Myocyte (in vitro differentiated cells): ENCODE measurements at places on chromosomes 1 and 21.

DNA sequence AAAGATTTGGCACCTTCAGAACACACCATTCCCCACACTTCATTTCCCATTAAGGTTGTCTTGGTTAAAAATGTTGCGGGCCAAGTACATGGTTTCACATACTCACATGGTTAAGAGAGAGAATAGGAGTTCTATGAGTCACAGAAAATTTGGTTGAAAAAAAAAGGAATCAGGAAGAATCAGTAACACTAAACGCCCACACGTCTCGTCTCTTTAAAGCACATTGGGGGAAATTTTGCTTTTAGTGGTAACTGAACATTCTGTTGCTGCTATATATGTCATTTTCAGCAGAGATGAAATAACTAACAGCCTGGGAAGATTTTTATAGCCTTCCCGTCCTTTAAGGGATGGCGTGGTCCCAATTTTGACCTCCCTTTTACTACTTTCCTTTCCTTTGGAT lies 132.9 kb upstream of the ERG start:
- no peak for DNase-seq

GRCh38 chr1:18175530-18176377 lies 68.2 kb downstream of the IGSF21 start:
- no peak for DNase-seq

GRCh38 chr1:3119725-3120124 lies 50.7 kb downstream of the PRDM16 start:
- DNase-seq = no peak

DNA sequence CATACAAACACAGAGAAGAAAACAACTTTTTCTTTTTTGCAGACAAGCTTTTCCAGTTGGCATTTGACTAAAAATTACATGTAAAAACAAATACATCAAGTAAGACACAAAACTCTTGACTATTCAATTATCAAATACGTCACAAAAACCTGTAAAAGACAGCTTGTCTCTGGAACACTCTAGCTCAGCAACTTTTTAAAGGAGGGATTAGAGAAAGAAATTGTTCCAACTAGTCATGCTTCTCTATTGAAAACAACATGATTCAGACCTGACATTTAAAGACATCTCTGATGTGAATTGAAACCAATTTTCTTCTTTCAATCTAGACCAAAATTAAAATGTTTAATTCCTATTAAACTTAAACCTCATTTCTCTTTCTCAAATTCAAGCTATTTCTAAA lies 30.3 kb downstream of the SMYD3 start:
- no peak for DNase-seq

GRCh38 chr1:46364612-46365011 lies 24.0 kb downstream of the NSUN4 start:
- no peak for DNase-seq

- no peak for DNase-seq
These were observed 48.2 kb downstream of the UBE2T start for GRCh38 chr1:202293569-202293968.

DNA sequence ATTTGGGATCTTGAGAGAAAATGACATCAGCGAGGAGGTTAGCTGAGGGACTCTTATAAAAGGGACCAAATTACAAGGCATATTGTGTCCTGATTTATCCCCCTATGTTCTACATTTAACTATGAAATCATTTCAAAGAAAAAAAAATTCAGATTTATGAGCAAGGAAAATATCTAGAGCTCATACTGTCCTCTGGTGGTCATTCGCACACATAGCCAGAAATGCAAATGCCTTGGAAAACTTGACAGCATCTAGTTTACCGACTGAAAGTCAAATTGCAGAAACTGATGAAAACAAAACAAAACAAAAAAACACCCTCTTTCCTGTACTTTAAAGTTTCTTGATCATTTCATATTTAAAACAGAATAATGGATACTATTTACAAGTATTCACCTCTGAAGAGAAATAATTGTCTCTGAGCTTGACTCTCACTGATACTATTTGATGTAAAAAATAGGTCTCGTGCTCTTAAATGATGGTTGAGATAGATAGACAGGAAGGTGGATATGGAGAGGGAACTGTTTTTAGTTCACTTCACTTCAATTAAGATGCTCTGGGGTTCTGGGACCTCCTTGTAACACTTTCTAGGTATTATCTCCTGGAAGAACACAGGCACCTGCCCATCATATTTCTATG lies 253.8 kb downstream of the PCP4 start:
- peak; percentile 0 for DNase-seq
